ENCODE measurements at places on chromosomes 4 and X. TPM values are rescaled to one million over a fixed set of nuclear protein-coding genes. Genes with fewer than 3 reads are reported as not detected.

DRP2 gene
- total RNA-seq: 6.9 TPM

DCAF4L1 gene
- total RNA-seq: 0.18 TPM

DGAT2L6 gene
- total RNA-seq: not detected

CBLL2 gene
- total RNA-seq: not detected

CXorf65 gene
- not detected for total RNA-seq

ANKRD50 gene
- total RNA-seq: 35.3 TPM

SPACA5 gene
- total RNA-seq: not detected

PDE6B gene
- total RNA-seq: under 0.01 TPM

SRPX2 gene
- 20.6 TPM for total RNA-seq

PAGE2B gene
- total RNA-seq: not detected

POU4F2 gene
- total RNA-seq: not detected

CDKL5 gene
- total RNA-seq: 9.7 TPM

RASGEF1B gene
- total RNA-seq: 0.28 TPM

NDST3 gene
- under 0.01 TPM for total RNA-seq

ZDHHC15 gene
- total RNA-seq: not detected

Data from IMR-90 (cell line).